NCI-H1436 treated with DMSO at 0.1 percent for 48 hours (cell line): ENCODE measurements at places on chromosomes 2 and 18.

GRCh38 chr2:236536727-236537398, 32.8 kb upstream of the ACKR3 start:
- DNase-seq = no peak

DNA sequence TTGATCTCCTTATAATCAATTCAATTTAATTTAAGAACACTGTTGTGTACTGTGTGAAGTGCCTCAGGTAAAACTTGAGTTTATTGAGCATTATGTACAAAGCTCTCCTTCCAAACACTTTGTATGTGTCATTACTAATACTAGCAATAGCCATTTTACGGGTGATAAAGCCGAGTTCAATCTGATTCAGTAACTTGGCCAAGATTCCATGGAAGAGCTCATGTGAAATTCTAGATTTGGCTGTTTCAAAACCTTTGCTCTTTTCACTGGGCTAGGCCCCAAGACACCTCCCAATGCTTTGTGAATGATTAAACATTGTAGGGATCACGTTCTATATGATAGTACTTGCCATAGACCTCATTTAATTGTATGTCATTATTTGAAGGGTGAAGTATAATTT, 8.9 kb upstream of the NFE2L2 start:
- DNase-seq = no peak

DNA sequence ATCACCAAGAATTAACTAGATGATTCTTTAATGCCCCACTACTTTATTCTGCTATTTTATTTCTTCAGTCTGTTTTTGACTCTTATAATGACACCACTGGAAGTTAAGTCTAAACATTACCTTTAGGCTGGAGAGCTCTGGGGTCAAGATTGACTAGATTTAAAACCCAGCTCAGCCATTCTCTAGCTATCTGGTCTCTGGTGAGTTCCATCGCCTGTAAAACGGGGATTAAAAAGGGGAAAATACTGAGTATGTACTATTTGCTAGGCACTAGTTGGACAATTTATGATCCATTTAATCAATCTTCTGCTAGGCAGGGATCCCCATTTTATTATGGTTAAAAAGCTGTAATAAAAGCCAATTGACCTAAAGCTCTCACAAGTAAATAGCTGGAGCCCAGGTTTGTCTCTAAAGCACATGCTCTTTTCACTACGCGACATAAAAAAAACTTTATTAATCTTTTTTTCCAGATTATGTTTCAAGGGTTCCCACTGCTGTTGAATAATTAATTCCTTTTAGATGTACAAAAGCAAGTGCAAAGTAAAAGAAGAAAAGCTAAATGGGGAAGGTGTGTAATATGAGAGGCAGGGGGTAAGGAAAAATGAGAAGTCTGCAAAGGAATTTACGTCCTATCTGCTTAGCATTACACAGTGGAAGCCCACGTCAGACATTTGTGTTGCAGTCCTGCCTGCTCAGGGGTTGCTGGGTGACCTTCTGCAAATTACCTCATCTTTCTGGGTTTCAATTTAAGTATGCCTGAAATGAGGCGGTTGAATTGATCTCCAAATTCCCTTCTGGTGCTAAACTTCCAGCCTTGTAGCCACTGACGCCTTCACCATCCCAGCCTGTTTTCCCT, 918 bp upstream of the NABP1 start:
- DNase-seq = no peak

DNA sequence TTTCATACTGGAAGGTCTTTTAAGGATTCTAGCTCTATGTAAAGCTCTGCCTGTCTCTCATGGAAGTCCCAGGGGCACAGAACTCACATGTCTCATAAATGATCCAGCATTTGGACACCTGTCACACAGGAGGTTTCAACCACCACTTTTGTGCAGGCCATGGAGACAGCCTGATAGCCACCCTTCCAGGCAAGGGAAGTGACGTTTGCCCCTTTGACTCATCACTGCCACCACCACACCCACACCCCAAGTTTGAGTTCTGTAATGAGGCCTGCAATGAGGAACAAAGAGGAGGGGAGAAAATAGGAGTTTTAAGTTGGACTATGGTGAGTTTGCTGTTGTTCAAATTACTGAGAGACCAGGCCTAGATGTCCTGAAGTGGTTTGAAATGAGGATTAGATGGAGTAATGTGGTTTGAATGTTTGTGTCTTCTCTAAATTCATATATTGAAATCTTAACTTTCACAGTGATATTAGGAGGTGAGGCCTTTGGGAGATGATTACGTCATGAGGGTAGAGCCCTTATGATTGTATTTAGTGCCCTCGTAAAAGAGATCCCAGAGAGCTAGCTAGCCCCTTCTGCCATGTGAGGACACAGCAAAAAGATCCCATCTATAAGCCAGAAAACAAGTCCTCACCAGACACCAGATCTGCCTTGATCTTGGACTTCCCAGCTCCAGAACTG, 175.3 kb upstream of the EPHA4 start:
- DNase-seq = no peak

DNA sequence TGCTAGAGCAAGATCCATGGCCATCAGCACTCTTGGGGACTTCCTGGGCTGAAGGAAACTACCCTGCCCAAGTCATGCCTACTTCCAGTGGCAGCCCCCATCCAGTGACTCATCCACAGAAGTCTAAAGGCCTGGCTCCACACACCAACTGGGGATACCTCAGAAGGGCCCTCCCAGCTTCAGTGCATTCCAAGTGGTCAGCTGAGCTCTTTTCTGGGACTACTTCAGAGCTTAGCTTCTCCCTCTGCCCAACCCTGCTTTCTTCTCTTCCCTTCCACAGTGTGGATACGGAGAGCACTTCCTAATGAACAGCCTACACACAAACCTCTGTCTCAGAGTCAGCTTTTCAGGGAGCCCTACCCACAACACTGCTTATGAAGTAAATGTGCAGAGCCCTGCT, 66.5 kb downstream of the CLHC1 start:
- DNase-seq = no peak

GRCh38 chr2:2655453-2656114, 324.5 kb upstream of the MYT1L start:
- DNase-seq = no peak

DNA sequence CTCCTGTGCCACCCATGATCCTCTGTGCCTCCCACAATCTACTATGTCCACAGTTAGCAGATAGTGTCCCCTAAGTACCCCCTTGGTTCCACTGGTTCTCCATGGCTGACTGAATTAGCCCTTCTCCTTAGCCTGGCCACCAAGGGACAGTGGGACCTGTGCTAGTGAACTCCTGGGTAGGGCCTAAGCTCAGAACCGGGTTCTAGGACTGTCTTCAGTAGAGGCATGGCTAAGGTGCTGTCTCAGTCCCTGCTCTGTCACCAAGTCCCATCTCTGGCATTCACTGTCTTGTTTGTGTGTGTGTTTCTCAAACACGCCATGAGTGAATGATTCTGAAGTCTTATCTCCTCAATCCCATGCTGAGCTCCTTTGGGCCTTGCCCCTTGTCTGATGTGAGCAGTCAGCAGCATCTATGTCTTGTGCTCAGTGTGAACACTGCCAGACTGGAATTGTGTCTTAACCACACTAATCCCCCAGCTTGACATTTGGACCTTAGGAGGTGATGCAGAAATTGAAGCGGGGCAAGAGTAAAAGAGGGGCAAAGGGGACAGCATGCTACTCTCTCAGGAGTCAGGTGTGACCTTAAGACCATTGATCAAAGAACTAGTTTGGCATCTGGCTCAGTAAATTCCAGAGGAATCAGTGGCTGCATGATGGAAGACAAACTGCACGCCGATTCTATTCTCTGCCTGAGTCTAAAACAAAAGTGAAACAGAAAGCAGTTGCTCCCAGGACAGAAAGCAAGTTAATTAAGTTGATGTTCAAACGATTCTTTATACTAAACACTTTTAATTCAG, 190.5 kb downstream of the ALPK2 start:
- DNase-seq = no peak

DNA sequence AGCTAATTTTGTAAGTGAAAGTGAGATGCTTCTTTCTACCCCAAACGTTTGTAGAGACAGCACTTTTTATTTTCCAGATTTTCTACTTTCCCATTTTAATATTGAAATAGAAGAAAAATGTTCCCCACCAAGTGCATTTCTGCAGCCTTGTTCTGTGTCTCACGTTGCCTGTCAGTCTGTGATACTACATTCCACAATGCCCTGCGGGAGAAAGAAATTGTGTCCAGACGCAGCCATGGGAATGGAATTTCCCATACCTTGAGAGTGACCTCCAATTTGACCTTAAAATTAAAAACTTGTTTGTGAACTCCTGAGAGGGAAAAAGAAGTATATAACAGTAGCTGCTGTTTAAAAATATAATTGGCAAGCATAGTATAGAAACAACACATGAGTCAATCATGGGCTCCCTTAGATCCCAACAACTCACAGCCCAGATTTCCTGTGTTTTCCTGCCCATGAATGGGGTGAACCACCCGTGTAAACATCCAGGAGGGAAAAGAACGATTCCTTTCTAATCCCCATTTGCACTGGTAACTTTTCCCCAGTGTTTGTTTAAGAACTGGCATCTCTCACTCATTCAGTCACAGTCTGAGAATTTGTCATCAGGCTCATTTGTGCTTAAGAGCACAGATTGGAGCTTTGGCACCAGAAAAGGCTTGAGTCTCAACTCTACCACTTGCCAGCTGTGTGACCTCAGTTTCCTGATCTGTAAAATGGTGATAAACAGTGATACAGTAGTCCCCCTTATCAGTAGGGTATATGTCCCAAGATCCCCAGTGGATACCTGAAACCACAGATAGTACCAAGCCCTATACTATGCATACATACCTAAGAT, 166.1 kb upstream of the ZNF521 start:
- DNase-seq = no peak

- DNase-seq = no peak
These were observed 54.5 kb upstream of the ACMSD start for GRCh38 chr2:134783912-134784311.

- no peak for DNase-seq
These were observed 162.4 kb downstream of the HDAC4 start for GRCh38 chr2:239238381-239238780.

DNA sequence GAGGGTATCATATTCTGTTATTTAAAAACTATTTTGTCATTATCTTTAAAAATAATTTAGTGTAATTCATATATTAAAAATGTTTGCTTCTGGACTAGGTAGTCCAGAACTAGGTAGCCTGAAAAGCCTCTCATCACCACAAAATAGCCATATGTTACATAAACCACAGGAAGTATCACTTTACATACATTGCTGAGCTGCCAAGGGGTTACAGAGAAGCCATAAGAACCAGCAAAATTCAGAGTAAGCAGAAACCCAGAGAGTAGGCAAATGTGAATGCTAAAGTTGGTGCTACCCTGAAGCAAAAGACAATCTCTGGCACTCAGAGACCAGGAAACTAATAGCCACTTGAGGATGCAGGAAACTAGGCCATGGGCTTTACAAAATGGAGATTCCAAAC, 60.9 kb downstream of the LOXHD1 start:
- DNase-seq = no peak

DNA sequence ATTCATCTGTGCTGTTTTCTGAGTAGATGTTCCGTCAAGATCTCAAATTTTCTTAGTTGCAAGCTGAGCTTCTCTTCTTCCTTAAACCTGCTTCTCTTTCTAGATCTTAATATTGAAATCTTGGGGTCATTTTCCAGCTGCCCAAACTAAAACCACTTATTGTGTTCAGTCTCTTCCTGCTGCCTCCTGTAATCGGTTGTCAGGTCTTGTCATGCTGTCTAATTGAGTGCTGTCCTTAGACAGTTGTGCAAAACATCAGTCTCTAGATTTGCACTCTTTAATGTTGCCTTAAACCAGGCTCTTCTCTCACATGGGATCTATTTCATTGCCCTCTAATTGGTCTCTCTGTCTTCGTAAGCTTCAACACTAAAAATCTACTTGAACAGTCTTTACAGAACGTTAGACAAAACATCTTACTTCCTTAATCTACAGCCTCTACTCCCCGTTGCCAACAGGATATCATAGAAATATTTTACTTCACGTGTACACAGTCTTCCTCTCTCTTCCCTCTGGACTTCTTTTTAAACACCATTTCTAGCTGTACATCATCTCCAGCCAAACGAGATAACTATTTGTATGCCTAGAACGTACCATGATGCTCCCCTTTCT, 34.9 kb downstream of the GPD2 start:
- DNase-seq = no peak

DNA sequence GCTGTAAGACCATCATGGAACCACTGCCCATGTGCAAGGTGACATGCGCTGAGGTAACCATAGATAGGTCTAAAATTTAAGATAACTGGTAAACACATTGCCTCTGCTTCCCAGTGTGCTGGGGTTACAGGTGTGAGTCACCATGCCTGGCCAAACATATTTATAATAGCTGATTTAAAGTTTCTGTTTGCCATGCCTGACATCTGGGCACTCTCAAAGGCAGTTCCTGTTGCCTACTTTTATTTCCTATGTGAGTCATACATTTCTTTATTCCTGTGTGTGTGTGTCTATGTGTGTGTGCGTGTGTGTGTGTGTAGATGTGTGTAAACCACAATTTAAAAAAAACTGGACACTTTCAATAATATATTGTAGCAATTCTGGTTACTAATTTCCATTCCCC, 415.2 kb upstream of the NETO1 start:
- no peak for DNase-seq
